ENCODE measurements at places on chromosomes 1 and 21. TPM values are rescaled to one million over a fixed set of nuclear protein-coding genes. Genes with fewer than 3 reads are reported as not detected.

The HCN3 gene
- 4.7 TPM for total RNA-seq

DNA sequence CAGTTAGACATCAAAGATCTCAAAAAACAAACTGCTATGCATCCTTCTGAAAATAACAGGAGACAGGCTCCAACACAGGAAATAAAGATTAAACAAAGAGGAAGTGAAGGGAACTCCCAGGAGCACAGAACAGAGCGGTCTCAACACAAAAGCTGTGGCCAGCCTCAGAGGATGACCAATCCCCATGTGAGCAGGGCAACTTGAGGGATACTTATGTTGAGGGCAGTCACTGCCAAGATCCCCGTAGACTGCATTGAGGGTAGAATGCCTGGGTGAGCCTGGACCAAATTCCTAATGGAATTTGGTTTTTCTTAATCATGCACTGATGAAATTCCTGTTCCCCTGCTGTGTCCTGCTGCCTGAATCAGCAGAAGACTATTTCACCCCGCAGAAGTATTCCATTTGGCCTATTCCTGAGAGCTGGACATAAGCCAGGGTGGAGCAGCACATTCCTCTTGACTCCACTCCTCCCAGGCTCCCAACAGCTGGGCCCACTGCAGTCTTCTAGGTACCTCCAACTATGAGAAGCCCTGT, 49.0 kb downstream of the JAK1 start:
- peak; percentile 49 for DNase-seq

The TCHHL1 gene
- total RNA-seq: not detected

DNA sequence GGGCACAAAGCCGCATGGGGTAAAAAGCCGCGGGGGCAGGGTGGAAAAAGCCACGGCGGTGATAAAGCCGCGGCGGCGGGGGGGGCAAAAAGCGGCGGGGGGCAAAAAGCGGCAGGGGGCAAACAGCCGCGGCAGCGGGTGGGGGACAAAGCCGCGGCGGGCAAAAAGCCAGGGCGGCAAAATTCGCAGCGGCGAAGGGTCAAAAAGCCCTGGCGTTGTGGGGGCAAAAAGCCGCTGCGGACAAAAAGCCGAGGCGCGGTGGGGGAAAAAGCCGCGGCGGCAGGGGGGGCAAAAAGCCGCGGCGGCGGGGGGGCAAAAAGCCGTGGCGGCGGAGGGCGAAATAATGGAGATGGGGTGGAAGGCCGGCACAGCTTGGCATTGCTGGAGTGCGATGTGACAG, 3902.9 kb downstream of the SRGAP2C start:
- DNase-seq: no peak

The ANKRD65 gene
- total RNA-seq: 40.9 TPM

The NIT1 gene
- 34.7 TPM for total RNA-seq

All from ureter (tissue), 1 donor.